GM03348 (cell line): ENCODE measurements at places on chromosomes 3 and 15.

- no peak for DNase-seq
Measured at GRCh38 chr3:194080436-194080835, 55.5 kb upstream of the HES1 start.

- peak; percentile 39 for DNase-seq
Measured at GRCh38 chr15:76149291-76149915, 89.6 kb downstream of the TMEM266 start.

- DNase-seq = peak; percentile 70
Measured at GRCh38 chr3:133412183-133413132, 12.6 kb downstream of the BFSP2 start.

- no peak for DNase-seq
Measured at GRCh38 chr15:88185584-88185983, 71.0 kb downstream of the NTRK3 start.

GRCh38 chr15:33586786-33587697 lies 276.3 kb downstream of the RYR3 start:
- no peak for DNase-seq

GRCh38 chr3:150202711-150203110 lies 205.4 kb upstream of the TSC22D2 start:
- peak; percentile 36 for DNase-seq

GRCh38 chr3:172074032-172074431 lies 34.7 kb downstream of the FNDC3B start:
- no peak for DNase-seq

- no peak for DNase-seq
Measured at GRCh38 chr3:150436161-150436560, 28.1 kb downstream of the TSC22D2 start.

GRCh38 chr3:159856590-159857104 lies 132.0 kb upstream of the IL12A start:
- DNase-seq = no peak

DNA sequence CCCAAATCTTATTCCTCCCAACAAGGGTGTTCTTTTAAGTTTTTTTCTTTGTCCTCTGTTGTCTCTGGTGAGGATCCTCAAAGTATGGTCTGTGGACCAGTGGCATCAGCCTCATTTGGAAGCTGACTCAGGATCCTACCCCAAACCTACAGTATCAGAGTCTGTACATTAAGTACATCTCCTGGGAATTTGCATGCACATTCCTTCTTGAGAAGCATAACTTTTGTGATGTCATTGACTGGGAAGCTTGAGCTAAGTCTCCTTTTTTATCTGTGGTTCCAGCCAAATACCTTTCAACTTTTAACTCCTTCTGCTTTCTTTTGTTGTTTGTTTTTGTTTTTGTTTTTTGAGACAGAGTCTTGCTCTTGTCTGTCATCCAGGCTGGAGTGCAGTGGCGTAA lies 40.5 kb downstream of the ARMC8 start:
- no peak for DNase-seq

- no peak for DNase-seq
Measured at GRCh38 chr15:89492111-89492641, 4.2 kb downstream of the RHCG start.

DNA sequence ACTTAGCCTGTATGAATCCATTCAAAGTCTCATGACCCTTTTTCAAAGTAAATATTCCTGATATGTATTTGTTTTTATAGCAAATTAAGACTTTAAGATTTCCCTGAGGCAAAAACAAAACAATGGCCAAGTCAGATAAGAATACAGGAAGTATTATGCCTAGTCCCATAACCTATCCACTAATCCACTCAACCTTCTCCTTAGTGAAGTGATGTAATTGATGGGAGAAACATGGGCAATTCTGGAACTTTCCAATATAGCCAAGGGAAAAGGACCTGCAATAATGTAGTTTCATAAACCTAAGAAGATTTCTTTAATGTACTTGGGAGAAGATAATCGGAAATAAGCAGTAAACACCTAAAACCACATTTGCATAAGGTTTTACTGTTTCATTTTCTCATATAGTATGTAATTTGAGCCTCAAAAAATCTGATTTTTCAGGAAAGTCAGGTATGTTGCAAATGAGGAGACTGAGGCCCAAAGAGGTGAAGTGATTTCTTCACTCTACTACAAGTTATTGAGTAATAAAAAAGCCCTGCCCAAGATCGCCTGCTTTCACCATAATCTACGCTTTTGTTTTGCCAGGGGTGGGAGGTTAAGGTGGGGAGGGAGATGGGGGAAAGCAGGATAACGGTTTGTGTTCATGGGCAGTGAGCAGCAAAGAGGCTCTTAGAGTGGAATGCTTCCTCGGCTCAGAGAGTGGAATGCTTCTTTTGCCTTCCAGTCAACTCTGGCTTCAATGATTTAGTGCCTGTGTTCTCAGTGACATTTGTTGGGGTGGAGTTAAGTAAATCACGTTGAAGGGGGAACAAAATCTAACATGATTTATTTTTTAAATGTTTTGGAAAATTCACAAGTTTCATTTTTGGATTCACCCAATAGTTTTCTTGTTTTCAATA lies 95.0 kb upstream of the FNDC3B start:
- DNase-seq = peak; percentile 29

DNA sequence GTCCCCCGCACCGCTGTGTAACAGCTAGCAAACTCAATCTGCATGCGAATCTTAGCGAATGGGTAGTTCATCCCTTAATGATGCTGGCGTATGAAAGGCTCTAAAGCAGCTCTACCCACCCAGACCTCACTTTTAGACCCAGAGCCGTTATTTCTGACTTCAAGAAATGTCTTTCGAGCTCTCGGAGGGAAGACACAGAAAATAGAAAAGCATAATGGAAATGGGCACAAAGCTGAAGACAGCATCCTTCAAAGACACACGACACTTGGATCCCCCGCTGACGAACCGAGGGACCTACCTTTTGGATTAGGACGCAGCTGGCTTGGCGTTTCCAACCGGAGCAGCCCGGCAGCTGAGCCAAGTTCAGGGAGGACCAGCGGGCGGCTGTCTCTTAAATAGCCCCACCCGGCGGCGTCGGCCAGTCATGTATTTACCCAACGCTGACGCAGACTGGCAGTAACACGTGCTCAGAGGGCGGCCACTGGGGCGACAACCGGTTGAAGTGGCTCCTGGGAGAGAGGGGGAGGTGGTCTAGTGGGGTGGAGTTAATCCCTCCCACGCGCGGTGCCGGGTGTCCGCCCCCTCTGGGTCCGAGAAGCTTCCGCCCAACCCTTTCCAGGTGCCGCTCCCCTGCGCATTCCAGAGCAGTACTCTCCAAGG lies 1.5 kb downstream of the CCK start:
- peak; percentile 18 for DNase-seq

- DNase-seq = no peak
Measured at GRCh38 chr3:16026753-16027152, 147.7 kb upstream of the GALNT15 start.

DNA sequence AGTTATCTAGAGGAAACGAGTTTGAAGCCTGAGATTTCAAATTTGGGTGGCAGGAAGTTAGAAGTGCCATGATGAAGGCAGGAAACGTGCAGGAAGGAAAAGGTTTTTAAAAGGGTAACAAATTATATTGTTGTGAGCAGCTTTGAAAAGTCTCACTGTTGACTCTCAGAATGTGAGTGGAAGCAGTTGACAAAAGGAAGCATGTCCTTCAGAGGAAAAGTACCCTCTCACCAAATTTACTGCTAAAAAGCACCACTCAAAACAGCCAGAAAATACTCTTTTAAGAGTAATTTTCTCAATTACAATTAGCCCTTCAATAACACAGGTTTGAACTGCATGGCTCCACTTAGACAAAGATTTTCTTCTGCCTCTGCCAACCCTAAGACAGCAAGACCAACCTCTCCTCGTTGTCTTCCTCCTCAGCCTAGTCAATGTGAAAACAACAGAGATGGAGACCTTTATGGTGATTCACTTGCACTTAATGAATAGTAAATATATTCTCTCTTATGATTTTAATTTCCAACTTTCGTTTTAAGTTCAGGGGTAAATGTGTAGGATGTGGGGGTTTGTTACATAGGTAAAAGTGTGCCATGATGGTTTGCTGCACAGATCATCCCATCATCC lies 117.1 kb upstream of the LIPC start:
- DNase-seq = no peak

DNA sequence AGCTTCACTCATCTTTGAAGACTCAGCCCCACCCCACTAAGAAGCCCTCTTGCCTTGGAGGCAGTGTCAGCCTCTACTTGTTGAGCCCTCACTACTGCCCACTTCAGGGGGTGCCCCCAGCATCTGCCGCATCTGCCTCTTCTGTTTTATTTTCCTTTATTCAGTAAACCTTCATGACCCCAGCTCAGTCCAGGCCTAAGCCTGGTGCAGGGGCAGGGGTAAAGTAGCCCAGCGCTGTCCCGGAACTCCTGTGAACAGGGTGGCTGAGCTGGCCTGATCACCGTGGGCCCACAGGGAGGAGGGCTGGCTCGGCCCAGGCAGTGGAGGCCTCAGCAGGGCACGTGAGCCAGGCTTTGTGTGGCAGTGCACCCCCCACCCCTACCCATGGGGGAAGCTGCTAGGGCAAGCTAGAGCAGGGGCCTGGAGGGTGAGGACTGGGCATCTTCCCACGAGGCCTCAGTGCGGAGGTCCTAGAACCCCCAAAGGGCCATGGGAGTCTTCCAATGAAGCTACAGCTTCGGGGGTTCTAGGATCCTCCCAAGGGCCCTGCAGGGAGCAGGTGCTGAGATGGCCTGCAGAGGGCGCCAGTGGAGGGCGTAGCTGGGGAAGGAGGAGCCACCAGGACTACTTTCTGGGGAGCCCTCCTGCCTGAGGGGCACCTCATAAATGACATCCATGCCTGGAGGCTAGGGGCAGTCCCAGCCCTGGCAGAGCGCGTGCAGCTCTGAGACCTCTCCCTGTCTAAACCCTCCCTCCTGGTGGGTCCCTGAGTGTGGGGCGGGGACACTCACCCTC lies 36.0 kb downstream of the TSPAN3 start:
- peak; percentile 68 for DNase-seq

GRCh38 chr15:63461230-63461985 lies 43.0 kb upstream of the USP3 start:
- no peak for DNase-seq

- no peak for DNase-seq
Measured at GRCh38 chr15:77612958-77613601, 19.6 kb downstream of the LINGO1 start.

DNA sequence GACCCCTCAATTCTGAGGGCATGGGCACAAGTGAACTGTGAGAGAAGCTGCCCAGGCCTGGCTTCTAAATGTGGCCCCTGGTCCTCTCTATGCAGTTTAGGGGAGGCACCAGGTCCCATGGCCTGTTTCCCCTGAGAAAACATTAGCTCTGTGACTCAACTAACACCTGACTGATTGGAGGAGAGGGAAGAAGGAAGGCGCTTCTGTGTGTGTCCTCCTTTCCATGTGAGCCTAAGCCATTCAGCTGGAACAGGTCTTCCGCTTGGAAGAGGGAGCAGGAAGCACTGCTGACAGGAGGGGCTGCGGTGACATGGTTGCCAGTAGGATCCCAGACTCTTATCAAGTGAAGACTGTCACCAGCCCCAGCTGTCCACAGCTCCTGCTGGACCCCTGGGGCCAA lies 79.5 kb downstream of the MYLK start:
- no peak for DNase-seq

GRCh38 chr15:78956937-78957336 lies 12.1 kb upstream of the CTSH start:
- no peak for DNase-seq

DNA sequence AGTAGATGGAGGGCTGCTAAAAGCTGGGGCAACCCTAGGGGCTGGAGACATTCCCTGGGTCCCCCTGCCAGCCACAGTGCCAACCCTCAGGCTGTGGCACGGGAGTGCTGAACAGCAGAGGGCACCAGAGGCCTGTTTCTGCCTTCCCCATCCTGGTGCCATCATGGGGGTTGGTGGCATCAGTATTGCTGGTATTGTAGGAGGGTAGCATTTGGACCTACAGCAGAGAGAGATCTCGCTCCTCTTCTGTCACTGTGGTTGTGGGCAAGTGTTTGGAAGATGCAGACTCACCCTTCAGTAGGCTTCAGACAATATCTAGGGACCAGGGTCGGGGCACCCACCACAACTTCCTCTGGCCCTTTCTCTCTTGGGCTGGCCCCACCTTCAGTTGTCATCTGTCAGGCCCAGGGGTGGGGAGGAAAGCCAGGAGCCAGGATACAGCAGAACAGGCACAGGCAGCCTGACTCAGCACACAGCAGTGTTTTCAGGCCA lies 123.5 kb downstream of the RPLP1 start:
- peak; percentile 75 for DNase-seq

GRCh38 chr3:171115667-171116066 lies 89.1 kb upstream of the SLC2A2 start:
- peak; percentile 7 for DNase-seq

- DNase-seq = no peak
Measured at GRCh38 chr15:34160735-34161134, 49.2 kb downstream of the KATNBL1 start.

GRCh38 chr3:129958755-129959154 lies 15.8 kb upstream of the TRH start:
- DNase-seq = no peak

GRCh38 chr3:58537412-58538301 lies 667 bp upstream of the ACOX2 start:
- peak; percentile 6 for DNase-seq

GRCh38 chr3:171347301-171348039 lies 112.7 kb downstream of the TNIK start:
- no peak for DNase-seq

DNA sequence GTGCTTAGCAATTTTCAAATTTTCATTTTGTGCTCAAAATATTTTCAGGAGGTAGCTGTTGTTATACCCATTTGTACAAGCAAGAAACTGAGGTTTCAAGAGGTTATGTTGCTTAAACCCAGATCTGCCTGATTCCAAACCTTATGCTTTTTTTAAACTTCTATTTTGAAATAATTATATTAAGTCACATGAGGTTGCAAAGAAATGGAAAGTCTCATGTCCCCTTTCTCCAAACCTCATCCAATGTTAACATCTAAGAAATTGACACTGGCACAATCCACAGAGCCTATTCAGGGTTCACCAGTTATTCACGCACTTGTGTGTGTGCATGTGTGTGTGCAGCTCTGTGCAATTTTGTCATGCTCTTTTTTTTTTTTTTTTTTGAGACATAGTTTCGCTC lies 35.1 kb downstream of the B3GNT5 start:
- DNase-seq = no peak

GRCh38 chr3:134201201-134202130 lies 49.2 kb downstream of the RYK start:
- DNase-seq = peak; percentile 70

- peak; percentile 79 for DNase-seq
Measured at GRCh38 chr15:80977627-80978036, 12.0 kb downstream of the MESD start.

DNA sequence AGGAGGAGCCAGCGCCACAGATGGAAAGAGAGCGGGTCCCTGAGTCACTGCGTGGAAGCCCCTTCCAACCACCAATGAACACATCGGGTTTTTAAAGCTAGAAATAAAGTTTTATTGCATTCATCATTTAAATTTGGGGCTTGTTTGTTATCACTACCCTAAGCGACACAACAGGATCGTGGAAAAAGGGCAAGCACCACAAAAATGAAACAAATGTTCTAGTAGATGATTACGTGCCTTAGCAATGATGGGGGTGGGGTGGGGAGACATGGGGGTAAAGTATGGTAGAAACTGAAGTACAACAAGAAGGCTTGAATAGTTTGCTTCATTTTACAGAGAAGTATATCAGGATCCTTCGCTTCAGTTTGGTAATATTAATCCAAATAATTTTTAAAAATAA lies 221.6 kb upstream of the ATP10A start:
- DNase-seq = no peak

GRCh38 chr3:161266731-161267150 lies 45.6 kb downstream of the NMD3 start:
- peak; percentile 36 for DNase-seq

GRCh38 chr15:52427804-52428203 lies 100.9 kb downstream of the MYO5A start:
- DNase-seq = peak; percentile 62

- DNase-seq = peak; percentile 95
Measured at GRCh38 chr3:13648060-13649001, 99.4 kb downstream of the FBLN2 start.

- no peak for DNase-seq
Measured at GRCh38 chr3:69203631-69204314, 81.4 kb upstream of the LMOD3 start.
